ENCODE measurements at places on chromosomes 1 and 21.

DNA sequence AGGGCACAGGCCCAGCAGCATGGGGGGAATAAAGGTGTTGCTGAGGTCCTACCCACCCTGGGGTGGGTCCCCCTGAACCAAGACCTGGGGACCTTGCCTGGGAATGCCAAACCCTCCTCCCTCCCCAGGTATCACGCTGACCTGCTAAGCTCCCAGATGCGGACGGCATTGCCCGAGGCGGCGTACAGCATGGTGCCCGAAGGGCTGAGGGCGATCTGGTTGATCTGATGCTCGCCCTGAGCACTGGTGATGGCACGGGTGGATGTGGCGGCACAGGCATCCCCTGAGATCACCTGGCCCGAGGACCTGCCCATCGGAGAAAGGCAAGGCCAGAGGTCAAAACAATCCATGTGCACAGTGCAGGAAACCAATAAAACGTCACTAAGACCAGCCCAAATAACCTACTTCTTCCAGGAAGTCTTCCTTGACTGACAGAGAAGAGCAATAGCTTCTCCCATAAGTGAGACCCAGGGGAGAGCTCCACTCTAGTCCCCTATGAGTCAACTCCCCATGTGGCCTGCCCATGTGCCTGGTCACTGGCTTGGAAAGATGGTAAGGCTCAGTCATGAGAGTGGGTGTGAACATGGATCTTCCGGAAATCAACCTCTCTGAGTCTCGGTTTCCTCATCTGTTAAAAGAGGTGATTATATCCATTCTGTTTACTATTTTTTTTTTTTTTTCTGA, 46.3 kb downstream of the KIF21B start:
- H3K4me1 ChIP-seq, result peaks cover 2% of the 10 kb centered on the region
- no peaks in the 10 kb centered on the region for H3K27me3 ChIP-seq
- peaks cover 8% of the 10 kb centered on the region for H3K36me3 ChIP-seq
- no peak overlapping the region for H3K27ac ChIP-seq

DNA sequence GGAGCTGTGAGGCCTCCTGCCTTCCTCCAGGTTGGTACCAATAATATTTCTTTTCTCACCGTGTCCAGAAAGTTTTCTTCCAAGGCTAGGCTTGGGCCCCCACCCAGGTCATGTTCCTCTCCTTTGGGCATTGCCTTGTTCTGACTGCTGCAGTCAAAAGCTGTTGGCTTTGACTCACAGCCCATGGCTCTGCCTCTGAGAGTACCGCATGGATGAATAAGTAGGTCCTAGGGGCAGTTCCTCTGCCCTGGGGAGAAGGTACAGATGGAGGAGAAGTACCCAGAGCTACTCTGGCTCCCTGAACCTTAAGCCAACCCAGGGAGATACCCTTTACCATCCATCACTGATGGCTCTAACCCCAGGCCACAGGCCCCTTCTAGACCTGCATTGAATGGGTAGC, 115.0 kb downstream of the NAV1 start:
- peaks cover 41% of the 10 kb centered on the region for H3K4me1 ChIP-seq
- peaks cover 2% of the 10 kb centered on the region for H3K27me3 ChIP-seq
- no peaks in the 10 kb centered on the region for H3K36me3 ChIP-seq
- H3K27ac ChIP-seq, result no peak overlapping the region

DNA sequence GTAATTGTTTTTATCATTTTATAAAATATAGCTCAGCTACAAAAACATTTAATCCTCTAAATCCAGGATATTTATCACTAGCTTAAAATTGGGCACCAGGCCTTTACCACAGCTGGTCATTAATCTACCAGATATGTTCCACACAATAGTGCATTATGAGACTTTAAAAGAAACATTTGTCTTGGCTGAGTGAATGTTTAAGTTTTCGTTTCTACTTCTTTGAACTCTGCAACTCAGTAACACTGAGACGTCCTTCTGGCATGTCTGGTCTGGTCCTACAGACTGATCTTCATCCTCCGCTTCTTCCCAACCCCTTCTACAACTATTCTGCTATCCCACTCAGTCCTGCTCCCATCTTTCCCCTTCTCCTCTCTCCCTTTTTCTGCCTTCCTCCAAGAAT, 296.2 kb downstream of the NEGR1 start:
- DNase-seq, result no peak
- H3K4me1 ChIP-seq, result no peaks in the 10 kb centered on the region
- H3K27me3 ChIP-seq, result no peaks in the 10 kb centered on the region
- no peak overlapping the region for H3K4me3 ChIP-seq
- H3K27ac ChIP-seq, result no peak overlapping the region

GRCh38 chr1:246815693-246816270, 91.6 kb downstream of the SCCPDH start:
- H3K27me3 ChIP-seq, result no peaks in the 10 kb centered on the region
- no peak for DNase-seq
- H3K36me3 ChIP-seq, result no peaks in the 10 kb centered on the region
- H3K4me1 ChIP-seq, result no peaks in the 10 kb centered on the region
- no peak overlapping the region for H3K27ac ChIP-seq

- DNase-seq, result no peak
- no peak overlapping the region for H3K27ac ChIP-seq
- no peaks in the 10 kb centered on the region for H3K36me3 ChIP-seq
- peaks cover 11% of the 10 kb centered on the region for H3K4me1 ChIP-seq
- H3K27me3 ChIP-seq, result no peaks in the 10 kb centered on the region
- no peak overlapping the region for H3K4me3 ChIP-seq
Measured at GRCh38 chr21:15309022-15309590, 244.3 kb upstream of the NRIP1 start.

- H3K36me3 ChIP-seq, result no peaks in the 10 kb centered on the region
- peaks cover 8% of the 10 kb centered on the region for H3K4me1 ChIP-seq
- H3K27ac ChIP-seq, result no peak overlapping the region
- no peak for DNase-seq
Measured at GRCh38 chr1:58764294-58764978, 19.4 kb downstream of the JUN start.

Measured in suprapubic skin (tissue), 4 donors.